CD4-positive, alpha-beta T cell treated with Interleukin-10 for 1 hour (primary cell): ENCODE measurements at places on chromosomes 2 and 18.

DNA sequence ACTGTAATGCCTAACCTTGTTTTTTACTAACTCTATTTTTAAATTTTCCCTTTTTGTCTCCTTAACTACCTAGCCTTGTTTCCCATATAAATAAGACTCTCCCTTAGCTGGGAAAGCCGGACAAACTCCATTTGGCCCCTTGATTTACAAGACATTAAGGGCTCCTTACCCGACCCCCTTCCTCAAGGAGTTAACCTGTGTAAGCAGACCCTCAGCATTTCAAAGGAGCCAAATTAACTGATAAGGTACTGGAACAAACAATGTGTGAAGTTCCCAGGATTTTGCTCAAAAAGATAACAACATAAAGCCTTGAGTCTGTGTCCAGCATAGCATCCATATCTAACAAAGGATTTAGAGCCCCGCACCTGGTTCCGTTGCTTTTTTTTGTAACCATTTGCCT is 59.6 kb upstream of the C2orf15 start:
- no peak for DNase-seq

DNA sequence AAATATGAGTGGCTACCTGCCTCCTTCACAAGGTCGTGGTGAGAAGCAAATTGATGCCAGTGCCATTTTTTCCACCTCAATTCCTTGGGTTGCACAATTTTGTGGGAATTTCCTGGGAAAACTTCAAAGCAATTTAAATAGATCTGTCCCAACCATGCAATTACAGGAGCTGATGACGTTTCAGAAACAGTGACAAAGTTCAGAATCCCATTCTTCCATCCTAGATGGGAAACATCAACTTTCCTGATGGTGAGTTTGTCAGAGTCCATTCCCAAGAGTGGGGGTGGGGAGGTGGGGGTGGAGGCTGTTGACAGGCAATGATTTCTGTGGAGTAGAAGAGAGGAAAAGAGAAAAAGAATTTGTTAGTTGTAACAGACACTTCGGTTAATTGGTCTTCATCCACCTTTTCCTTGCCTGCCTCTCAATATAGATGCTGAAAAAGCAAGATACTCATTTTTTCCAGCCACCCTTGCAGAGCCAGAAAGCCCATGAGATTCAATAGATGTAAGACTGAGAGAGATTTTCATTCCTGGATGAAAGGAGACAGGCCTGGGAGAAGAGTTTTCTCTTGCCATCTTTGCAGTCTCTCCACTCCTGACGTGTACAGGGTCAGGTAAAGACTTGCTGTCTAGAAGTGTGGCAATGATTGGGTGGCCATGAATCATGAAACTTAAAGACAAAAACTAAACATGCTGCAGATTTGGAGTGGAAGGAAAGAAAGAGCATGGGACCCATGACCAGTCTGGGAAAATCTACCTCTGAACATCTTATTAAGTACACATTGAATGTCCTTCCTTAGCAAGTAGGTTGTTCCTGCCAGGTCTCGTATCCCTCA is 47.3 kb downstream of the SOCS6 start:
- no peak for DNase-seq

- peak; percentile 35 for DNase-seq
Measured at GRCh38 chr18:45998244-45998643, 31.1 kb upstream of the EPG5 start.

GRCh38 chr2:194363878-194364277 is 1293.1 kb upstream of the SLC39A10 start:
- no peak for DNase-seq

- DNase-seq: peak; percentile 37
Measured at GRCh38 chr2:174158003-174158402, 90.3 kb downstream of the OLA1 start.

GRCh38 chr2:925309-925708 is 25.3 kb upstream of the SNTG2 start:
- DNase-seq: no peak

- DNase-seq: no peak
Measured at GRCh38 chr18:69217196-69218000, 183.3 kb upstream of the DOK6 start.

GRCh38 chr2:235511751-235512698 is 18.2 kb downstream of the AGAP1 start:
- DNase-seq: no peak

DNA sequence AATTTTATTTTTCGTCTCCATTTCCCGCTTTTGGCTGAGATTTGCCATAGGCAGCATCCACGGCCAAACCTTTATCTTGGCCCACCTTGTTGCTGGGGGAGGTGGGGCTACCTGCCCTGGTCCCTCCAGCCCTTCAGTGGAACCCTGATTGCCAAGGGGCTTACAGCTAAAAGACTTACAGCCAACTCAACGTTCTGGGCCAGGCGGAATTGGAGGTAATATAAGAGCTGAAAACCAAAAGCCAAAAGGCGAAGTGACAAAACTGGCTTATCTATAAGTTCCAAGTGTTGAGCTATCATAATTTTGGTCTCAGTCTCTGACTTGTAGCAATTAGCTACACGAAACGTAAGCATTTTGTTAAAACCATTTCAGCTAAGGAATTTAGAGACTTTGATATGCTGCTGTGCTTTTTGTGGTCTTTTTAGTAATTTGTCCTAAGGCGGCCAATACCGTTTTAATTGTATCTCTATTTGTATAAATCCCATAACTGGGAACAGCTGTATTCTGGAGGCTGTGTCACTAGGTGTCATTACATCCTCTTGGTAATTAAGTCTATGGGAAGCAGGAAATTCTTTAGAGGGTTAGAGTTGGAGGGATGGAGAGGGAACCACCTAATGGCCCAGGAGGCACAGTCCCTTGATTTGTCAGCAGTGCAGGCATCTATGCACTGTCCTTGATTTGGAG is 24.0 kb downstream of the PDCD1 start:
- DNase-seq: no peak
